Effector memory CD8-positive, alpha-beta T cell (primary cell): ENCODE measurements at places on chromosomes 6 and 20.

- no peak for DNase-seq
Observed at GRCh38 chr20:40726776-40727175, 37.7 kb upstream of the MAFB start.

DNA sequence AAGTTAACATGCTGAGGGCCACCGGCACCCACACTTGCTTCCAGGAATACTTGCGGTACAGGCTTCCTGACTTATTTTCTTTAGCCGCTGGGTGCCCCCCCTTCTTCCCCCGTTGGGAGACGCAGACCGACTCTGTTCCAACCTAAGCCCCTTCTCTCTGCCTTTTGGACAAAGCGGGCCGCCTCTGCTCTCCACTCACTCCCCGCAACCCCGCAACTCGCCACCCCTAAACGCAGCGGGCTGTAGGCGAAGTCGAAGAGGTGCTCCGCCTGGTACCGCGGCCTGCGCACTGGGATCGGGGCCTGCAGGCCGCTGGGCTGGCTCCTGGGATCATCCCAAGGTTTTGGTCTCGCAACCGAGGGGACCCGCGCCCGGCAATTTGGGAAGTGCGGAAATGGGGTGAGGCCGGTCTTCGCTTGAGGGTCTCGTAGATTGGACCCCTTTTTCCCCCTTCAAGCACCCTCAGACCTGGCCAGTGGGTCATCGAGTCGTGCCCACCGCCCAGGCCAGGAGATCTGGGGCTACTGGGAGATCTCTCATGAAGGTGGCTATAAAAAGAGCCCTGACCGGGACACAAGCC lies 4.7 kb upstream of the FOXF2 start:
- DNase-seq, result no peak

- DNase-seq, result no peak
Observed at GRCh38 chr20:16174311-16174710, 398.9 kb downstream of the KIF16B start.

- no peak for DNase-seq
Observed at GRCh38 chr6:8066108-8066507, 1.9 kb upstream of the BLOC1S5 start.

DNA sequence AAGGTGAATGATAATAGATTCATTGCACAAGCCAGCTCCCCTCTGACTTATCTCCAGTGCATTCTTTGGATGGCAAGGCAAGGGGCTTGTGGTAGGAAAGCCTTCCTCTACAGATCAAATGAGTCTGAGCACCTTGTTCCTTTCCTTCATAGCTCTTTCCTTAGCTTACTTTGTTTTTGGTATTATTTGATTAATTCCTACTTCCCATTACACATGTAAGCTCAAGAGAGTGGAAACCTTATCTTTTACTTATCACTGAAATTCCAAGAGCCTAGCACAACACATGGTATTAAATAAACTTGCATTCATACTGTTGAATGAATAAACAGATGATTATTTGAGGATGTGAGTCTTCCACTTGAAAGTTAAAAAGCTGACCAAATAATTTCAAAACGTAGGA lies 41.7 kb downstream of the FRK start:
- no peak for DNase-seq

DNA sequence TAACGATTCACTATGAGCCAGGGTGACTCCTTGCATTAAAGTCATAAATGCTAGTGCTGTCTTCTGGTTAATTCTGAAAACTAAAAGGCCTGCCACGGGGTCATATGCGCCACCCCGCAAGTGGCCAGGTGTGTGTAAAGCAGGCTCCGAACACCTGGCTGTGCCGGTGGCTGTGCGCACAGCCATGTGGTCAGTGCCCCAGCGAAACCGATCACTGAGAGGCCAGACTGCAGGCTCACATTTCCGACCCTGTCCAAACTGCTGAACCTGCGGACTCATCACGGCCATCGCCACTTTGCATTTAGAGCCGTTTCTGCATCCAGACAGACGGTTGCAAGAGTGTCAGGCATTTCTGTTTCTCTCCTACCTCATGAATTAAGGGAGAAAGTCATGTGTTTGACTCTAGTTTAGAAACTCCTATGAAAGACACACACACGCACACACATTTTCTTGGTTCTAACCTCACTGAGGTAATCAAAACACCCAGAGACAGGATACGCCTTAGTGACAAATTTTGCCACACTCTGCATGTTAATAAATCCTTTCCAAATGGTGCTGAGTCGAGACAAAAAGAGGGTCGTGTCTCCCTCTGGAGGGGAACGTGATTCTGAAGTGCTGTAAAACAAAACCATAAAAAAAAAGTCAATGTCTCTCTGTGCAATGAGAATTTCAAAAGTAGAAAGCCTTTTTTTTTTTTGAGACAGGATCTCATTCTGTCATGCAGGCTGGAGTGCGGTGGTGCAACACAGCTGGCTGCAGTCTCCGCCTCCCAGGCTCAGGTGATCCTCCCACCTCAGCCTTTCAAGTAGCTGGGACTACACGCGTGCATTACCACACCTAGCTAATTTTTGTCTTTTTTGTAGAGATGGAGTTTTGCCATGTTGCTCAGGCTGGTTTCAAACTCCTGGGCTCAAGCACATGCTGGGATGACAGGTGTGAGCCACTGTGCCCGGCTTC lies 31.0 kb upstream of the TCFL5 start:
- no peak for DNase-seq

DNA sequence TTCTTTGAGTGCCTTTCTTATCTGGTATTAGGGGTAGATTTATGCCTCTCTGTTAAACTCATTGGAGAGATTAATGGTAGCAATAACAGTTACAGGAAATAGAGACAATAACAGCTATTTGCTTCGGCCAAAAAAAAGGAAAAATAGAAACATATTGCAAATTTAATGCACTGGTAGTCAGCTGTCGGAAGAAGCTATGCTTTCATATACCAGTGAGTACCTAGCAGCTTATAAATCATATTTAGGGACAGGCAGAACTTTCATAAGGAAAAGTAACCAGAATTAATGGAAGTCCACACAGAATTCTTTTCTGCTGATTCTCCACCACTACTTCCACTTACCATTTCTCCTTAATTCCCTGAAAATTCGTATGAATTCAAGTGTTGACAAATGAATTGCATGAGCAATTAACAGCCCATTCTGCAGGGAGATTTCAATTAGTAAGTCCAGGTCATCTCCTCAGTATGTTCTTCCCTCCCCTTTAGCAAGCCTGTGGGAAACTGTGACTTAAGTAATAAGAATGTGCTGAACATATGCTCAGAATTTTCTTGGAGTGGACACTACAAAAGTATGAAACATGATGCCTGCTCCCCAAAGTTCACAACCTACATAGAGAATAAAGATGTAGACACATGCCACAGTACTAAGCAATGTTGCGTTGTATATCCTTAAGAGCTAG lies 196.7 kb upstream of the KCNQ5 start:
- DNase-seq, result no peak

- DNase-seq, result no peak
Observed at GRCh38 chr6:27605401-27606342, 132.8 kb upstream of the ZNF184 start.

DNA sequence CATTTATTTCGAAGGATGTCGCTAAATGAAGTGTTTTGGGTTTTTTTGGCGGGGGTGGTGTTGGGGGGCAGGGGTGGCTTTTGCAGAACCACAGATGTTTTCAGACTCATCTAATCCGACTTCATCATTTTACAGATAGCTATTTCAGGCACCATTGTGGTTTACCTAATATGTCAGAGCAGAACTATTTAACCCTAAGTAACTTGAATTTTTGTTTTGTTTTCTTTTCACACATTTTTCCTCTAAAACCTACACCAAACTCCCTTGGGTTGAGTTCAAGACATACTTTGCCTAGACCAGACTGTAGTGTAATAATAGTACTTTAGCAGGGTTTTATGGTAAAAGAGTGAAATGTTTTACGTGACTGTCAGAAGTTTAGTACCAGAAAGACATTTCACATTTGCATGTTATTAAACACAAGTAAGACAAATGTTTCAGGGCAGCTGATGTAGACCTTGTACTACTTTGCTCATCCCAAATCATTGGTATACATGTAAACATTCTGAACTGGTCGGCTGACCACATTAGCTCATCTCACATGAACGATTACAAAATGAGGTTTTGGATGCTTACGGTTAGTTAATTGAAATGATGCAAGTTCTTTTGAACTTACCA lies 37.7 kb downstream of the MAP3K4 start:
- no peak for DNase-seq

DNA sequence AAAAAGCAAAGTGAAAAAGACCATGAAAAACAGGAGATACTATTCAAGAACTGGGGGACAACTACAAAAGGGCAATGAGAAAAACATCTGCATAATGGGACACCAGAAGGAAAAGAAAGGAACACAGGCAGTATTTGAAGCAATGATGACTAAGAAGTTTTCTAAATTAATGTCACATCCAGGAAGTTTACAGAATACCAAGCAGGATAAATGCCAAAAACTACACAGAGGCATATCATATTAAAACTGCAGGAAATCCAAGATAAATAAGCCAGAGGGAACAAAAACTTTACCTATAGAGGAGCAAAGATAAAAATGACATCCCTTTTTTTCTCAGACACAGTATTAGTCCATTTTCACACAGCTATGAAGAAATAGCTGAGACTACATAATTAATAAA lies 193.0 kb downstream of the ERMARD start:
- DNase-seq, result no peak

DNA sequence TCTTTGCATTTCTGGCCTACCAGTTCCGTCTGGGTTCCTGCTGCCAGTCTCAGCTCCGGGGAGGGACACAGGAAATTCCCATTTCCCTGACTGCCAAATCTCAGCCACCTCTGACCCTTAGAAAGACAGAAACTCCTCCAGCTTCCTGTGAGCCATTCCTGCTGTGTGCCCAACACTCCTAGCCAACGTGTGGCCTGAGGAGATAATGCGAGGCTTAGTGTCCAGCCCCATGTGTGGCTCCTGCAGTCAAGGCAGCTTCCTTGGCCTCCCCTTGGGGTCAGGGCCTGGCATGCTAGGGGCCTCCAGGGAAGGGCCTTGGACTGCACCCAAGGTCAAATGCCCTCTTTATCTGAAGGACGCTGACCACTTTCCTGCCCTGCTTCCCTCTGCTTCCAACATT lies 45.1 kb downstream of the MAFB start:
- no peak for DNase-seq

- DNase-seq, result no peak
Observed at GRCh38 chr6:170257376-170257775, 33.5 kb downstream of the DLL1 start.

DNA sequence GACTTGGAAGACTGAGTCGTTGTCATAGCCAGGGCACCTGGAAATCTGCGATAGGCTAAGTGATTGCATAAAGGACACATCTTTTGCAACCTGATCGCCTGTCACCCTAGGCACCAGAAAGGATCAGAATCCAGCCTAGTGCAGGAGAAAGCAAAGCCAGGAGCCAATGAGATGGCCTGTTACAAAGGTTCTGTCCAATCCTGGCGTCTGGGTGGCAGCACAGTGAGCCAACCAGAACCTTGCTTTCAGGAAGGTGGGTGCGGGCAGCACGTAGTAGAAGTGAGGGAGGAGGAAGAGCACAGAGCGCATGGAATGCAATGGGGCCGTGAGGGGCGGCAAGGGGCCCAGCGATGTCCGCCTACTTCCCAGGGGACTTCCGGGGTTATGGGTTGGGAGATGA lies 120.4 kb upstream of the GGTLC1 start:
- peak; percentile 60 for DNase-seq

DNA sequence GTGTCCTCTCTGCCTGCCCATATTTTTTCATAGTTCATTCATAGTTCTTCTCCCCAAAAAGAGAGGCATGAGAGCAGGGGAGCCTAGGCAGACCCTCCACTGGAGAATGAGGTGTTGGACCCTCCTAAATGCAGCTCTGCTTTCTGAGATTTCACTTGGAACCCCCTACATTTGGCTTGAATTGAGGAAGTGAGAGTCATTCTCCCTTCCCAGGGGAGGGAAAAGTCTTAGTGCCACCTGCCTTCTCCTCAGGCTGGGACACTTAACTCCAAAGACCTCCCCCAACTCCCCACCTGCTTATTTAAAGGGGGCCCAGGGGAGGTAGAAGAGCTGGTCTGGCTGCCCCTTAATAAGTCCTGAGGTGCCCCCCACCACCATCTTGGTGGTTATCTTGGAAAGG lies 78.2 kb downstream of the CHMP4B start:
- no peak for DNase-seq

GRCh38 chr6:10531503-10531902 lies 10.4 kb downstream of the GCNT2 start:
- no peak for DNase-seq

GRCh38 chr6:123802697-123803503 lies 765 bp upstream of the NKAIN2 start:
- no peak for DNase-seq

- DNase-seq, result no peak
Observed at GRCh38 chr6:170101281-170102035, 189.4 kb downstream of the DLL1 start.

GRCh38 chr6:39558591-39559190 lies 166.5 kb downstream of the KIF6 start:
- DNase-seq, result no peak
